Karpas-422 (cell line): ENCODE measurements at places on chromosomes 13 and 19.
A peak's percentile ranks its signal among the peaks of the same experiment; 100 is the strongest.

DNA sequence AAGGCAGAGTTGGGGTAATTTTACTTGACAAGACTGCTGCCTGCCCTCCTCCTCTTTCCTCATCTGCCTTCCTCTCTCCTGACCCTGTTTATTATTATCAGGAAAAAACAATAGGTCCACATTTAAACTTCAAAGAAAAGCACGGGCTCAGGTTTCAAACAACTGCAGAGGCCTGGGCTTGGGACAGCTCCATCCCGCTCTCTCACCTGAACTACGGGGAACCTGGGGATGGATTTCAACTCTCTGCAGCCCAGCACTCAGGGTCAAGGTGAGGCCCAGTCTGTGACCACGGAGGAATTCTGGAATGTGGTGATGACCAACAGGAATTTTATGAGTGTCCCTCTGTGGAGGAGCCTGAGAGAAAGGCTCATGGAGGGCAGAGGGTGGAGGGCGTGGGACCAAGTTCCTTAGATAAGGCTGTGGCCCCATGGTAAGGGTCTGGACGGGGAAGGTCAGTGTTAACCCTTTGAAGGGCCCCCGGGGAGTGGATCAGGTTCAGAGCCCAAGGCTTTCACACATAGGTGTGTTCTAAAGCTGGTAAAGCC is 220.8 kb upstream of the MAB21L1 start:
- H3K36me3 ChIP-seq = no peaks in the 10 kb centered on the region
- H3K27me3 ChIP-seq = no peaks in the 10 kb centered on the region
- H3K27ac ChIP-seq = no peak overlapping the region
- no peak overlapping the region for H3K4me3 ChIP-seq
- DNase-seq = no peak
- H3K4me1 ChIP-seq = no peaks in the 10 kb centered on the region

GRCh38 chr19:10219678-10220077 is 11.5 kb downstream of the S1PR2 start:
- peak; percentile 92 for DNase-seq
- H3K36me3 ChIP-seq = no peaks in the 10 kb centered on the region
- peaks cover 21% of the 10 kb centered on the region for H3K4me1 ChIP-seq
- peak overlapping the region; percentile 60; the same call in 1 of the 2 replicates for H3K27ac ChIP-seq

DNA sequence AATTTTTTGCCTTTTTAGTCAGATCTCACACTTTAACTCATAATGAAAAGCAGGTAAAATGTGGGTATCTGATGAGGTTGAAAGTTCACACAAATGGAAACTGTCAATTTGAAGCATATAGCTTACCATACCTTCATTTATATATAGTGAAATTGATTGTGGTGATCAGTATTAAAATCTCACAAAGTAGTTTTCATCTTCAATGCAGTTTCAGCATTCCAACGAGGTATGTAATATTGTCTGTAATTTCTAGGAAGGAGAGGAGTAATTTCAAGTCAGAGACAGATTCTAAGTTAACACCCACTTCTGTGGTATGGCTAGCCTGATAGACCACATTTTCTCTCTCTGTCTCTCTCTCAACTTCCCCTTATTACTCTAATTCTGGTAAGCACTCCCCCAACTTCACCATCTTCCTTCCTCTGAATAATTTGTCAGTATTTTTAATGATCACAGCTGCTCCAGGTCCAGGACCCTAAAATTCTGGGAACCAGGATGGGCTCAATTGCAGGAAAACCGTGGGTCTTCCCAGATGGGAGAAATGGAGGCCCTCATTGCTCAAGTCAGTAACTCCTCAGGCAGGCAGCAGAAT is 455.7 kb downstream of the FGF9 start:
- no peak overlapping the region for H3K4me3 ChIP-seq
- H3K36me3 ChIP-seq = no peaks in the 10 kb centered on the region
- no peak overlapping the region for H3K27ac ChIP-seq
- DNase-seq = no peak

DNA sequence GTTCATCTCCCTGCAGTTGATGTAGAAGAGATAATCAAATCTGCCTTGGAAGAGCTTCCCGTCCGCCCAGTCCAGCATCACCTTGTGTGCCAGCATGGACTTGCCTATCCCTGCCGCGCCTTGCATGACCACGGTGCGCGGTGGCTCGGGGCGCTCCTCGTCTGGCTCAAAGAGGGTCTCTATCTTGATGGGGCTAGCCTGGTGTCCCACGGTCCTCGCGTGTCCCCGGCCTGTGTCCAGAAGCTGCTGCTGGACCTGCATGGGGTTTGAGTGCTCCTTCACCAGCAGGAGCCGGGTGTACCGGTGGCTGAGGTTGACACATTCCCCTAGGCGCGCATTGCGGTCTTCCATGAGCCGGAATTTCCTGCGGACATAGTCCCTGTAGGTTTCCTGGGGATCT is 13.2 kb downstream of the NLRP12 start:
- no peaks in the 10 kb centered on the region for H3K27me3 ChIP-seq
- no peaks in the 10 kb centered on the region for H3K4me1 ChIP-seq
- DNase-seq = no peak
- no peaks in the 10 kb centered on the region for H3K36me3 ChIP-seq

- no peak overlapping the region for H3K4me3 ChIP-seq
- no peaks in the 10 kb centered on the region for H3K27me3 ChIP-seq
- H3K36me3 ChIP-seq = no peaks in the 10 kb centered on the region
- peaks cover 45% of the 10 kb centered on the region for H3K4me1 ChIP-seq
These were observed 9.4 kb upstream of the SPART start for GRCh38 chr13:36355632-36356031.

DNA sequence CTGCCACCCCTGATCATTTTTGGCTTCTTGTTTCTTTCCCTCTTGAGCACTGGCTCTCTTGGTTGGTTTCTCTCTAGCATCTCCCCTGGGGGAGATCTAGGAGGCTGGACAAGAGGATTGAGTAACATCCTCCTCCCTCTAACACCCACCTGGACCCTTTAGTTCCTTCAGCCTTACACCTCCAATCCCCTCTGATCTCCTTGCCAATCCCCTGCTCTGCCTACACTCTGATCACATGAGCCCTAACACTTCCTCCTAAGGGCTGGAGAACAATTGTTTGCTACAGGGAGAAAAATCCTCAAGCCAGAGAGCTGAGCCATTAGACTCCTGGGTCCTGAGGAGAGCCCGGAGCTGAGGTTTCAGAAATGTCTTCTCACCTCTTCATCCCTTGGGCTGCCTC is 65.9 kb upstream of the ADGRL1 start:
- H3K4me1 ChIP-seq = no peaks in the 10 kb centered on the region
- H3K27ac ChIP-seq = no peak overlapping the region
- no peaks in the 10 kb centered on the region for H3K36me3 ChIP-seq

GRCh38 chr19:16419669-16420335 is 52.0 kb downstream of the EPS15L1 start:
- peaks cover 23% of the 10 kb centered on the region for H3K36me3 ChIP-seq
- H3K27ac ChIP-seq = no peak overlapping the region
- H3K4me1 ChIP-seq = peaks cover 5% of the 10 kb centered on the region; the same call in 1 of the 2 replicates

GRCh38 chr13:111325941-111326620 is 5.6 kb downstream of the TEX29 start:
- no peak overlapping the region for H3K4me3 ChIP-seq
- H3K27me3 ChIP-seq = no peaks in the 10 kb centered on the region
- no peak overlapping the region for H3K27ac ChIP-seq
- no peaks in the 10 kb centered on the region for H3K4me1 ChIP-seq

DNA sequence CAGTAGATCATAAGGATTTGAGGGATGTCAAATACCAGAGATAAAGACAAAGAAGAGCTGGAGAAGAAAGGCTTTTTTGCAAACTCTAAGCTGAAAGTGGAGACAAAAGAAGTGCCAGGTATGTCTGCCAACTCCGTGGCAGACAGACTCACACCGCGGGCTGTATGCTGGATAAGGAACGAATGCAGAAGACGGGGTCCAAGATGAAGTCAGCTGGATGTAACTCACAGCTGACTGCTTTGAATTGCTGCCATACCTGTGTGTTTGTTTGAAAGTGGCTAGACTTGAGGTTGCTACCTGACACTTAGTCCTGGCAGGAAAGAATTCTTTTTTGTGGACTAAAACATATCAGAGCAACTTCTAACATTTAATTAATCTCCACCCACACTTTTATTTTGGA is 398.8 kb downstream of the DLEU7 start:
- no peak for DNase-seq
- no peaks in the 10 kb centered on the region for H3K27me3 ChIP-seq
- H3K36me3 ChIP-seq = no peaks in the 10 kb centered on the region
- H3K27ac ChIP-seq = peak overlapping the region; percentile 90
- H3K4me1 ChIP-seq = peaks cover 74% of the 10 kb centered on the region

DNA sequence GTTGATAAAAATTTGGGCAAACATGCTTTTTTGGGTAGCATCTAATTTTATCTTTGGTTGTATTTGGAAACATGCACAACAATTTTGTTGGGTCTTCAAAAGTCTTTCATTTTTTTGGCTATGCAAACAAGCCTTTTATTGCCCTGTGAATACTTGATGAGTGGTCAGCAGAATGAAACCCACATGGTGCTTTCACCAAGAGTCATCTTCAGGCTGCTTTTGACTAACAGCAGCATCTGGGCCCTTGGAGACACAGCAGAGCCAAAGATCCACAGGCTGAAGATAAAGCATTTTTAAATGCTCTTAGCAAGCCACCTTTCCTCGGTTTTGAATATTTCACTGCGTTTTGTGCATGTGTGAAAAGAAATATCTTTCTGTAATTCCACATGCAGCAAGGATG is 154.9 kb downstream of the FGF9 start:
- H3K4me3 ChIP-seq = no peak overlapping the region
- no peaks in the 10 kb centered on the region for H3K36me3 ChIP-seq
- no peak overlapping the region for H3K27ac ChIP-seq

DNA sequence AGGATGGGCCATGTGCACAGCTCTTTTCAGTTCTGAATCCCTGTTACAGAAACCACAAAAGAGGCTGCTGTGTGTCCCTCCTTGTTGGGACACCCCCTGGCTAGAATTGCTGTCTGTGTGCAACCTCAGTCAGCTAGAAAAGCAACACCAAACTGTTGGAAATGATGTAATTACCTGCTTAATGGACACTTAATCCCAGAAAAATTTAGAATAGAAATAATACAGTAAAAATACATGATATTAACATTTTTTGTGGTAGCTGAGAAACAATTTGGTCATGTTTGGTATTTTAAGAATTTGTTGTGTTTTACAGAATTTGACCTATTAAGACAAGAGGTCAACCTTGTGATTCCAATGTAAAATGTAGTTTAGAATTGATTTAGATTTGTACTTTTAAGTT is 46.8 kb downstream of the FAM124A start:
- no peak for DNase-seq
- H3K4me1 ChIP-seq = peaks cover 5% of the 10 kb centered on the region; the same call in 1 of the 2 replicates
- H3K27me3 ChIP-seq = no peaks in the 10 kb centered on the region
- H3K4me3 ChIP-seq = no peak overlapping the region
- no peak overlapping the region for H3K27ac ChIP-seq

DNA sequence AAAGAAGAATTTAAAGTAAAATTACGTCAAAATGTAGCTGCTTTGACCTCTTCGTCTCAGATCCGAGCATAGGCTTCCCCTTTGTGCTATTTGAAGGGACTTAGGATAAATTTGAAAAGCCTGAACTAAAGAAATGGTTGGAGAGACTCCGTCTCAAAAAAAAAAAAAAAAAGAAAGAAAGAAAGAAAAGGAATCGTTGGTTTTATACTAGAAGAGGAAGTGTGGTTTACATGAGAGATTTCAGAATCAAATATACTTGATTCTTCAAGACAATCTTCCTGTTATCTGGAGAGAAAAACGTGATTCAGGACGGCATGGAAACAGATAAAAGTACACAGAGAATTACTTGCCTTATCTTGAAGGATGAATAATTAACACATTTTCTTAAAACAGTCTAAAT is 474 bp upstream of the ZNF780B start:
- no peaks in the 10 kb centered on the region; the same call in 1 of the 2 replicates for H3K27me3 ChIP-seq
- peaks cover 17% of the 10 kb centered on the region for H3K4me1 ChIP-seq
- no peak for DNase-seq
- H3K36me3 ChIP-seq = peaks cover 18% of the 10 kb centered on the region; the same call in 1 of the 2 replicates
- peak overlapping the region; percentile 86 for H3K4me3 ChIP-seq

GRCh38 chr13:90538063-90538462 is 809.4 kb upstream of the MIR17HG start:
- no peak for DNase-seq
- H3K27me3 ChIP-seq = no peaks in the 10 kb centered on the region
- H3K36me3 ChIP-seq = no peaks in the 10 kb centered on the region

GRCh38 chr19:19140476-19140875 is 2.2 kb upstream of the TMEM161A start:
- no peak overlapping the region for H3K4me3 ChIP-seq
- H3K4me1 ChIP-seq = peaks cover 25% of the 10 kb centered on the region
- DNase-seq = no peak
- H3K27me3 ChIP-seq = no peaks in the 10 kb centered on the region

DNA sequence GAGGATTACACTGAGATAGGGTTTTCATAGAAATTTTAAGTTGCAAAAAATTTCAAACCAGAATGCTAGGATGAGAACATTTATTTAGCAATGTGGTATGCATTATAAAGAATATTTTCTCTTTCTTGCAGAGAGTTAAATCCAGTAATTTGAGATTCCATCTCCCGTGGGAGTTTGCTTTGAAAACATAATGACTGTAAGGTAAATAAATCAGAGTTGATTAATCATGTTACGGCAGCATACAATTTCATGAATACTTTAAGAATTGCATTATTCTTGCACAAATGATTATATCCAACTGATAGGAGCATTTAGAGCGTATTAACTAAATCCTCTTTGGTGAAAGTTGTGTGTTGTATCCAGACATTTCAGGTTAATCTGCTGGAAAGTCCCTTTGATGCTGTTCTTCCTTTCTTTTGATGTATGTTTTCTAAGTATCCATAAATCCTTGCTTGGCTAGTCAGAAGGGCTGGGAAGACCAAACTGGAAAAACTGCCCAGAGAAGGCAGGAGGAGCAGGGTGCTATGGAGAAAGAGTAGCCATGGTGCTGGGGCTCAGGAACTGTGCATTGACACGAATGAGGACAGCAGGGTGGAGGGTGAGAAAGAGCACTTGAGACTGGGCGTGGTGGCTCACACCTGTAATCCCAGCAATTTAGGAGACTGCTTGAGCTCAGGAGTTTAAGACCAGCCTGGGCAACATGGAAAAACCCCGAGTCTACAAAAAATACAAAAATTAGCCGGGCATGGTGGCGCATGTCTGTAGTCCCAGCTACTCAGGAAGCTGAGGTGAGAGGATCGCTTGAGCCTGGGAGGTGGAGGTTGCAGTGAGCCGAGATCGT is 4.8 kb upstream of the GJA3 start:
- no peaks in the 10 kb centered on the region for H3K27me3 ChIP-seq
- H3K4me1 ChIP-seq = peaks cover 77% of the 10 kb centered on the region
- no peak overlapping the region for H3K4me3 ChIP-seq
- H3K36me3 ChIP-seq = no peaks in the 10 kb centered on the region
